ENCODE measurements at places on chromosomes 13 and 19.
A peak's percentile ranks its signal among the peaks of the same experiment; 100 is the strongest.

- peak overlapping the region; percentile 93 for H3K4me3 ChIP-seq
- DNase-seq: peak; percentile 61
- H3K27me3 ChIP-seq: no peaks in the 10 kb centered on the region
- peak overlapping the region; percentile 100 for H3K27ac ChIP-seq
These were observed 11.6 kb upstream of the JUND start for GRCh38 chr19:18292810-18293641.

DNA sequence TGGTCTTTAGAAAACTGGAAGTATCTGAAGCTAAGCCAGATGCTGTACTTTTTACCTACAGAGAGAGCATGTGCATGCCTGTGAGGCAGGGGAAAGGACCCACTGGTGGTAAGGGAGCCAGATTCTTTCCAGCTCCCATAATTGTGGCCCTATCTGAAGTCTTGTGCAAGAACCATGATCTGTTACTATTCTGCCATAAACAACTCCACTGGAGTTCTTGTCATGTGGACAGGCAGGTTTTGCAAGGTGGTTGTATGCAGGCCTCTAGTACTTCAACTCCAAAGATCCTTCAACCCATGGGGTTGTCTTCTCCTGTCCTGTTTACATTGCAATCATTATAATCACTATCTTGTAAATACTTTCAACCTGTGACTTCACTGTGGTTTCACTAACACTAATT lies 14.1 kb downstream of the PROSER1 start:
- H3K36me3 ChIP-seq: peaks cover 32% of the 10 kb centered on the region
- H3K4me1 ChIP-seq: no peaks in the 10 kb centered on the region
- no peaks in the 10 kb centered on the region for H3K27me3 ChIP-seq
- no peak for DNase-seq
- H3K4me3 ChIP-seq: no peak overlapping the region

GRCh38 chr13:112443995-112444311 lies 67.8 kb downstream of the SPACA7 start:
- H3K27ac ChIP-seq: no peak overlapping the region
- DNase-seq: no peak
- H3K4me1 ChIP-seq: no peaks in the 10 kb centered on the region

DNA sequence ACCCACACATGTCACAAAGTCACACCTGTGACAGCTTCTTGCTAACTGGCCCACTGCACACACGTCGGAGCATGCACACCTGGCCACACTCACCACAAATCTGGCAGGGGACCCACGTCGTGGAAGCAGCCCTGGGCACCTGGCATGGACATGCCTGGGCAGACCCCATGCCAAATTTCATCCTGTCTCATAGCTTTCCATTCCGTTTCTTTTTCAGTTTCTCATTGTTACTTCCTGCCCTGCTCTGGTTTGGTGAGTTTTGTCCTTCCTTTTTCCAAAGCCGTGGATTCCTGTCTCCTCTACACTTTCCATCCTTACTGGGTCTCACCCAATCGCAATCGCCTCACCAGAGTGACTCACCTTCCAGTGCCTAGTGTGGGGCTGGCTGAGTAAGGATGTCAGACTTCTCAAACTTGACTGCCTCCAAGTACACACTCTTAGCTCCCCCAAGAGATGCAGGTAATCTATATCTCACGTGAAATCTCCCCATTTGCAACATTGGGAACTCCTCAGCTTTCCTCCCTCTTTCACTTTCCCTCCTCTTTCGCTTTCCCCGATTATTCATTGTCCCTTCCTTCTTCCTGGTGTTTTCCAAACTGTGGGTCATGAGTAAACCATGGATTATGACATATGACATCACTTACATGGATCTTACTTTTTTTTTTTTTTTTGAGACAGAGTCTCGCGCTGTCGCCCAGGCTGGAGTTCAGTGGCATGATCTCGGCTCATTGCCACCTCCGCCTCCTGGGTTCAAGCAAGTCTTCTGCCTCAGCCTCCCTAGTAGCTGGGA lies 1.6 kb upstream of the BBC3 start:
- DNase-seq: no peak
- H3K27ac ChIP-seq: peak overlapping the region; percentile 60
- no peaks in the 10 kb centered on the region for H3K27me3 ChIP-seq
- H3K4me1 ChIP-seq: peaks cover 35% of the 10 kb centered on the region
- peak overlapping the region; percentile 97 for H3K4me3 ChIP-seq

DNA sequence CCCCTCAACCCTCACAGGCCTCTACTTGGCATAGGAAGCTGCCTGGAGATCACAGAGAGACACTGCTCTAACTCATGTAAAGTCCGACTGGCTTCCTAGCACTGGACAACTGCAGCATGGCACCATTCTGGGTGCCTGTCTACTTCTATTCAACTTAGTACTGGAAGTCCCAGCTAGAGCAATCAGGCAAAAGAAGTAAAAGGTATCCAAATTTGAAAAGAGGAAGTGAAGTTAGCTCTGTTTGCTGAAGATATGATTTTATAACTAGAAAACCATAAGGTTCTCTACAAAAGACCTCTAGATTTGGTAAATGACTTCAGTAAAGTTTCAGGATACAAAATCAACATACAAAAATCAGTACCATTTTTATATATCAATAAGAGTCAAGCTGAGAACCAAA lies 1017.6 kb downstream of the PCDH9 start:
- no peaks in the 10 kb centered on the region for H3K27me3 ChIP-seq
- H3K27ac ChIP-seq: no peak overlapping the region
- no peak for DNase-seq
- H3K4me1 ChIP-seq: peaks cover 10% of the 10 kb centered on the region
- H3K36me3 ChIP-seq: no peaks in the 10 kb centered on the region

GRCh38 chr19:495402-496111 lies 729 bp upstream of the MADCAM1 start:
- H3K27me3 ChIP-seq: peaks cover 6% of the 10 kb centered on the region
- DNase-seq: no peak
- no peak overlapping the region for H3K27ac ChIP-seq
- H3K4me1 ChIP-seq: peaks cover 8% of the 10 kb centered on the region
- H3K4me3 ChIP-seq: no peak overlapping the region
- no peaks in the 10 kb centered on the region for H3K36me3 ChIP-seq

DNA sequence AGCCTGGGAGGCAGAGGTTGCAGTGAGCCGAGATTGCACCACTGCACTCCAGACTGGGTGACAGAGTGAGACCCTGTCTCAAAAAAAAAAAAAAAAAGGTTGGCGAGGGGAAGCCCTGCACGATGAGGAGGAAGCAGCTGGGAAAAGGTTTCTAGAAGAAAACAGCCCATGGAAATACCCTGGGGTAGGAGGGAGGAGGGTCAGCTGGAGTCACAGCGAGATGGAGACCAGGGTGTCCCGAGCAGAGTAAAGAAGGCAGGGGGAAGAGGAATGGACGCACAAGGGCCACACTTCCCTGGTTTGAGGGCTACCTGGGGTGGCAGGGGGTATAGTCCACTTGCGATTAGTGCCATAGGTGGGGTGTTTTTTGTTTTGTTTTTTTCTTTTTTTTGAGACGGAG lies 6.4 kb downstream of the KANK3 start:
- H3K27me3 ChIP-seq: peaks cover 16% of the 10 kb centered on the region
- H3K27ac ChIP-seq: no peak overlapping the region
- no peaks in the 10 kb centered on the region for H3K36me3 ChIP-seq
- peaks cover 4% of the 10 kb centered on the region for H3K4me1 ChIP-seq

DNA sequence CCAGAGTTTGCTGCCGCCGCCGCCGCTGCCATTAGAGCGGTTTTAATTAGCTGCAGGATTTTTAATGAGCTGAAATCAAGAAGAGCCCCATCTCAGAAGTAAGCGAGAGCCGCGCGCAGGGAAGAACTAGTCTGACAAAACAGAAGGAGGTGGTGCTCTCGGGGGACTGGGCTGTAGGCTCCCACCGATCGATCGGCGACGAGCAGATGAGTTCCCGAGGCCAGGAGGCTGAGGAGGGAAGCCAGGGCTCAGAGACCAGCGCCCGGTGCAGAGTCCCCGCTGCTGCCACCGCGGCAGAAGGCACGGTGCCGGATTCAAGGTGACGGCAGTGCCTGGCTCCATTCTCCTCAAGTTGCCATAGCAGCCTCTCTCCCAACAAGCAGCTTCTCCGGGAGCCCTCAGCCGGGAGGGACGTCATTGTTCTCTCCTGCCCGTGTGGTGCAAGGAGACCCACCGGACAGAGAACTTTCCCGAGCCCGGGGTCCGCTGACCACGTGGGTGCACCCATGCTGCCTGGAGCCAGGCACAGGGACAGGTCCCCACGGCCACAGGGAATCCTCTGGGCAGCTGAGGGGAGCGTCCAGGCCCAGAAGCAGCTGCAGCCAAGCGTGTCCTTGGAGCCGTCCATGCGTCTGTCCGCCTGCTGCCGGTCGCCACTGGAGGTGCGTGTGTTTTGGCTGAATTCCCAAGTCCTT lies 62.9 kb downstream of the CHST8 start:
- DNase-seq: no peak
- H3K36me3 ChIP-seq: no peaks in the 10 kb centered on the region
- H3K4me1 ChIP-seq: no peaks in the 10 kb centered on the region
- no peaks in the 10 kb centered on the region for H3K27me3 ChIP-seq
- no peak overlapping the region for H3K27ac ChIP-seq

- H3K27me3 ChIP-seq: no peaks in the 10 kb centered on the region
- no peaks in the 10 kb centered on the region for H3K4me1 ChIP-seq
- no peak overlapping the region for H3K4me3 ChIP-seq
- H3K36me3 ChIP-seq: no peaks in the 10 kb centered on the region
- DNase-seq: no peak
- H3K27ac ChIP-seq: no peak overlapping the region
These were observed 441.7 kb downstream of the IRS2 start for GRCh38 chr13:109344552-109345157.

GRCh38 chr19:10744253-10744798 lies 26.4 kb downstream of the DNM2 start:
- H3K27me3 ChIP-seq: no peaks in the 10 kb centered on the region
- DNase-seq: no peak
- H3K4me1 ChIP-seq: peaks cover 16% of the 10 kb centered on the region
- H3K4me3 ChIP-seq: no peak overlapping the region
- peak overlapping the region; percentile 75 for H3K27ac ChIP-seq

DNA sequence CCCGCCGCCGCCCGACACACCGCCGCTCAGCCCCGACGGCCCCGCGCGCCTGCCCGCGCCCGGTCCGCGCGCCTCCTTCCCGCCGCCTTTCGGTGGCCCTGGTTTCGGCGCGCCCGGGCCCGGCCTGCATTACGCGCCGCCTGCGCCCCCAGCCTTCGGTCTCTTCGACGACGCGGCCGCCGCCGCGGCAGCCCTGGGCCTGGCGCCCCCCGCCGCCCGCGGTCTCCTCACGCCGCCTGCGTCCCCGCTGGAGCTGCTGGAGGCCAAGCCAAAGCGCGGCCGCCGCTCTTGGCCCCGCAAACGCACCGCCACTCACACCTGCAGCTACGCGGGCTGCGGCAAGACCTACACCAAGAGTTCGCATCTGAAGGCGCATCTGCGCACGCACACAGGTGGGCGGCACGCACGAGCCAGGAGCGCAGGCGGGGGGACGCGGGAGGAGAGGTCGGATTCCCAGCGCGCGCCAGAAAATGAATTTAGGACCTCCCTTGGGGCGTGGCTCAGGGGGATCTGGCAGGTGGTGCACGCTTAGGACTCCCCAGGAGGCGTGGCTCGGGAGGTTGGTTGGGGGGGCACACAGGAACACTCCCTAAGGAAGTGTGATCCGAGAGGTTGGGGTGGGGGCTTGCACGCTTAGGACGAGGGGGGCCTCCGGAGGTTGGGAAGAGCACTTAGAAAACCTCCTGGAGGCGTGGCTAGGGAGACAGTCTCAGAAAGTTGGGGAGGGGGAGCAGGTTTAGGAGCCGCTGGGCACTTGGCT lies 1.2 kb downstream of the KLF2 start:
- H3K4me3 ChIP-seq: peak overlapping the region; percentile 98
- no peak for DNase-seq
- no peaks in the 10 kb centered on the region for H3K27me3 ChIP-seq
- H3K4me1 ChIP-seq: peaks cover 36% of the 10 kb centered on the region
- peak overlapping the region; percentile 99 for H3K27ac ChIP-seq

GRCh38 chr19:35054626-35055025 lies 13.1 kb downstream of the HPN start:
- DNase-seq: no peak
- H3K27me3 ChIP-seq: no peaks in the 10 kb centered on the region
- no peak overlapping the region for H3K4me3 ChIP-seq

- H3K36me3 ChIP-seq: no peaks in the 10 kb centered on the region
- no peaks in the 10 kb centered on the region for H3K27me3 ChIP-seq
- H3K4me1 ChIP-seq: no peaks in the 10 kb centered on the region
These were observed 32.2 kb upstream of the KLF12 start for GRCh38 chr13:74166261-74167004.

DNA sequence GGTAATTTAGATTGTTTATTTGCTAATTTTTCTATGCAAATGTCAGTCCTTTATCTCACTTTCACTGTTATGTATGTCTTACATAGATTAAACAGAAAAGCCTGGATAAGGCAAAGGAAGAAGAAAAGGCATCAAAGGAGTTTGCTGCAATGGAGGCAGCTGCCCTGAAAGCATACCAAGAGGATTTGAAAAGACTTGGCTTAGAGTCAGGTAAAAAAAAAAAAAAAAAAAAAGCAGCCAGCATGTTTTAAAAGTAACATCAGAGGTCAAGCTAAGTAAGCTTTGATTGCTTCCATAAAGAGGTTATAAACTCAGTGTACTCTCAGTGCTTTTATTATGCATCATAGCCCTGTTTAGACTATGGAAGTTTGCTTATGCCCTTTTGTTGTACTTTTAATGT lies 3.8 kb downstream of the WBP4 start:
- H3K36me3 ChIP-seq: peaks cover 30% of the 10 kb centered on the region
- H3K27me3 ChIP-seq: no peaks in the 10 kb centered on the region
- peak overlapping the region; percentile 49 for H3K4me3 ChIP-seq
- peaks cover 31% of the 10 kb centered on the region for H3K4me1 ChIP-seq
- peak overlapping the region; percentile 98 for H3K27ac ChIP-seq
- DNase-seq: no peak

DNA sequence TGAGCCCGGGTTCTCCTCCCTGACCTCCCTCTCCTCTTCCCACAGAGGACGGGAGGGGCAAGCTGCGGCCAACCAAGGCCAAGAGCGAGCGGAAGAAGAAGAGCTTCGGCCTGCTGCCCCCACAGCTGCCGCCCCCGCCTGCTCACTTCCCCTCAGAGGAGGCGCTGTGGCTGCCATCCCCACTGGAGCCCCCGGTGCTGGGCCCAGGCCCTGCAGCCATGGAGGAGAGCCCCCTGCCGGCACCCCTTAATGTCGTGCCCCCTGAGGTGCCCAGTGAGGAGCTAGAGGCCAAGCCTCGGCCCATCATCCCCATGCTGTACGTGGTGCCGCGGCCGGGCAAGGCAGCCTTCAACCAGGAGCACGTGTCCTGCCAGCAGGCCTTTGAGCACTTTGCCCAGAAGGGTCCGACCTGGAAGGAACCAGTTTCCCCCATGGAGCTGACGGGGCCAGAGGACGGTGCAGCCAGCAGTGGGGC lies 162.2 kb downstream of the KDM4B start:
- no peak overlapping the region for H3K4me3 ChIP-seq
- peaks cover 32% of the 10 kb centered on the region for H3K4me1 ChIP-seq
- H3K27me3 ChIP-seq: no peaks in the 10 kb centered on the region

- H3K27me3 ChIP-seq: no peaks in the 10 kb centered on the region
- peak overlapping the region; percentile 100 for H3K27ac ChIP-seq
These were observed 2.0 kb downstream of the GYS1 start for GRCh38 chr19:48991011-48991609.

Measured in thoracic aorta (tissue), 2 donors.